ENCODE measurements at places on chromosomes 13 and 19.

DNA sequence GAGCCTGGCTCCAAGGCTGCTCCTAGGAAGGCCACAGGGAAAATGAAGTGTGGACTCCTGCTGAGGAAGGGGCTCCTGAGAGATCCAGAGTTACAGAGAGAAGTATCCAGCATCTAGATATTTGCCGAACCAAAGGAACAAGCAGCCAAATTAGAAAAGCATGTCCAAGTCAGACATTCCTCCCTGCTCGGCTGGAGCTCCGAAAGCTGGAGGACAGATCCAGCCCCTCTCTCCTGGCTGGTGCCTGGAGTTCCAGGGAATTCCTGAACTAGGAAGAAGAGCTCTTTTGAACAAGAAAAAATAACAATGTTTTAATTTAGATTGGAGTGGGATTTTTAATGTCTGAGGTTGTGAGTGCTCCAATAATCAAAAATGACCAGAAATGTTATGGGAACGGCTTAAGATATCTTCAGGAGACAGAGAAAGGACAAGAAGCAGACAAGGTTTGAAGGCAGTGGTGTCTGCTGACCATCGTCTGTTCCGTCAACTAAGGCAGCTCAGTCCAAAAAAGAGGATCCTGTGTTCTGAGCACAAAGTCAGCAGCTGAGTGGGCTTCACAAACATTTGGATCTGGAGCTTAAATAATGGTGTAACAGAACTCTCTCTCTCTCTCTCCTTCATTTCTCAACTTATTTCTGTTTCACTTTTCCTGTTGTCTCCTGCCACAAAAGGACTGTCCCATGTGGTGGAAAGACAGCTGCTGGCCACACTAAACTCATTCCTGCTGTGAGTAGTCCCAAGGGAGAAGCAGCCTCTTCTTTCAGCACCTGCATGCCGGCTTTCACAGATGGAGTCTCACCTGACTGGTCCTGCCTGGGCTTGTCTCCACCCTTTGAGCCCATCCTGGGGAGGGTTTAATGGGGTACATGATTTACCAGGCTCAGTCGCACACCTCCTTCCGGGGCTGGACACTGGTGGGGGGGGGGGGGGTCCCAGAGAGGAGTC lies 31.5 kb upstream of the IRS2 start:
- peak; percentile 90 for DNase-seq

DNA sequence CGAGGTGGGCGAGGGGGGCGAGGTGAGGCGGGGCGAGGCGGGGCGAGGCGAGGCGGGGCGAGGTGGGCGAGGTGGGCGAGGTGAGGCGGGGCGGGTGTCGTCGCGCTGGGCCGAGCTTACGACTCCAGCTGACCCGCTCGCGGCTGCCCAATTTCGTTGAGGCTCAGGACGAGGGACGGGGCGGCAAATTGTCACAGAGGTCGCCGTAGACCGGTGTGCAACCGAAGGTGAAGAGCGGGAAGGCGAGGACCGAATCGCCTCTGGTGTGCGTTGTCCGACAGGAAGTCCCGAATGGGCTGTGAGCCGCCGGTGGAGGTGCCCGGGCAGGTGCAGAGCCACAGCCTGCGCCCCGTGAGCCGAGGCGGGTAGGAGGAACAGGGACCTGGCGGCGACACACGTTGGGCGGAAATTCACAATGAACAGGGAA lies at the start of gene LACC1:
Gene LACC1 (plus strand): TSS at position 150 of the 427 bp plus-strand sequence. CDS start 1,082 bp downstream, outside the sequence.
- DNase-seq: no peak

GRCh38 chr19:52660981-52661380 lies 22.8 kb upstream of the ZNF83 start:
- no peak for DNase-seq

DNA sequence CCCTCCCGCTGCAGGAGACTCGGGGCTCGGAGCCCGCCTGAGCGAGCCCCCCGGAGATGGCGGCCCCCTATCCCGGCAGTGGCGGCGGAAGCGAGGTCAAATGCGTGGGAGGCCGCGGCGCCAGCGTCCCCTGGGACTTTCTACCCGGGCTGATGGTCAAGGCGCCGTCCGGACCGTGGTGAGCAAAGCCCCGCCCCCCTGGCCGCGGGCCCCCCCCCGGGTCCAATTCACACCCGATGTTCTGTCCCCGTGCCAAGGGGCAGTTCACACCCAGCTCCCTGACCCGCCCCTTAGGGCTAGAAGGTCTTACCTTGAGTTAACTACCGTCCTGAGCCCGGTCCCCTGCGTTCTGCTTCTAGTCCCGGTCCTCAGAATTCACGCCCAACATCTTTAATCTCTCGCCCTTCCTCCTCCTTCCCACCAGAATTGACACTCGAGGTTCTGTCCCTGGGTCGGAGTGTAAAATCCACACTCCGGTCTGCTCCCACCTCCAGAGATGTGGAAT lies 1.4 kb downstream of the NPAS1 start:
- DNase-seq: no peak

DNA sequence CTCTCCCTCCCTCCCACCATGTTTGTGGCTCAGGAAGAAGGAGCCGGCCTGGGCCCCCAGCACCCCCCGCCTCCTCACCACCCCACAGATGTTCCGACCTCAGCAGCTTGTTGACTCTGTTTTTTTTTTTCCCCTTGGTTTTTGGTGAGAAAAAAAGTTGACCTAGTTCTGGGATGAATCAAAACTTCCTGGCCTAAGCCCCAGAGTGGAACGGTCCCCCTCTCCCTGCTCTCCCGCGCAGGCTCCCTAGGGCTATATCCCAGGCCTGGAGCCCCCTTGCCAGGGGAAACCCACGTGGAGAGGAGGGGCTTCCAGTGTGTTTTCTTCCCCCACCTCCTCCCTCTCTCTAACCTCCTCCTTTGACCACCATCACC lies 4.0 kb downstream of the COL5A3 start:
- no peak for DNase-seq

- DNase-seq: no peak
These were observed 393.7 kb downstream of the GPC6 start for GRCh38 chr13:93620181-93620765.

GRCh38 chr19:572743-573518 lies 535 bp downstream of the BSG start:
- peak; percentile 40 for DNase-seq

DNA sequence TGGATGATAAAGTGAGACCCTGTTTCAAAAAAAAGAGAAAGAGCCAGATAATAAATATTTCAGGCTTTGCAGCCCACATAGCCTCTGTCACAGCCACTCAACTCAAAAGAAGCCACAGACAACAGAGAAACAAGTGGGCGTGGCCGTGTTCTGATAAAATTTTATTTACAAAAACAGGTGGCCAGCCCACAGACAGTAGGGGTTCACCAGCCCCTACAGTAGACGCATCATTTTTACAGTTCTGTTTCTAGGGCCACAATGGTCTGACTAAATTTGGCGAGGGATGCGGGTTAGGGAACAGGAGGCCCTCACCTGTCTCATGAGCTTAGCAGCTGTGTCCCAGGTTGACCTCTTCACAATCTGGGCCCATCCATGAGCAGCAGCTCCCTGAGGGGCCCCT lies 59.5 kb downstream of the ARHGEF18 start:
- DNase-seq: no peak

DNA sequence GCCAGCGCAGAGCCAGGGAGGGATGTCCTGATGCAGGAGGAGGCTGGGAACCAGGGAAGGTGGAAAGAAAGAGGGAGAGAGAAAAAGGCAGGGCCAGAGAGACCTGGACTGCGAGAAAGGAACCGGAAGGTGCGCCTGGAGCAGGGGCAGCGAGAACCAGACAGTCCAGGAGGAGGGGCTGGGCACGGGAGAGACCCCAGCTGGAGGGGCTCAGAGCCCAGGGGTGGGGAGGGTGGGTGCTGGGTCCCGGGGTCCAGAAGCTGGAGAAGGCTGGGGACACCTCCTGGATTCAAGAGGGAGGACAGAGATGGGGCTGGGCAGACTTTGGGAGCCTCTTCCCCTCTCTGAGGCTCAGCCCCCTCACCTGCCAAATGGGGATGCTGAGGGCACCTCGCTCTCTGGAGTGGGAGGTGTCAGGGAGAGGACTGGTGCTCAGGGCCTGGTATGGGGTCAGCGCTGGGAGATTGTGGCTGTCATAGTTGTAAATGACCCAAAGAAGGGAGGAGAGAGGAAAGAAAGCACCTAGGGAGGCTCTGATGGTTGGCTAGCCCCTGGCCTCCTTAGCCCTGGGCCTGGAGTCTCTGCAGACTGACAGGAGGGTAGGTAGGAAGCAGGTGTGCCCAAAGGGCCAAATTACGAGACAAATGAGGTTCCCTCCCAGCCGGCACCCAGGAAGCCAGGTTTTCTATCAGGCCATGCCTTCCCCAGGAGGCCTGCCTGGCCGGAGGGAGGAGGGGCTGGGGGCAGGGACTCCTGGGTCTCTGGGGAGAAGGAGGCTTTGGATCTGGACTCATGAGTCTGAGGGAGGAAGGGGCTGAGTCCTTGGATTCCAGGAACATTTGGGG lies 1.3 kb upstream of the SPACA6 start:
- no peak for DNase-seq

DNA sequence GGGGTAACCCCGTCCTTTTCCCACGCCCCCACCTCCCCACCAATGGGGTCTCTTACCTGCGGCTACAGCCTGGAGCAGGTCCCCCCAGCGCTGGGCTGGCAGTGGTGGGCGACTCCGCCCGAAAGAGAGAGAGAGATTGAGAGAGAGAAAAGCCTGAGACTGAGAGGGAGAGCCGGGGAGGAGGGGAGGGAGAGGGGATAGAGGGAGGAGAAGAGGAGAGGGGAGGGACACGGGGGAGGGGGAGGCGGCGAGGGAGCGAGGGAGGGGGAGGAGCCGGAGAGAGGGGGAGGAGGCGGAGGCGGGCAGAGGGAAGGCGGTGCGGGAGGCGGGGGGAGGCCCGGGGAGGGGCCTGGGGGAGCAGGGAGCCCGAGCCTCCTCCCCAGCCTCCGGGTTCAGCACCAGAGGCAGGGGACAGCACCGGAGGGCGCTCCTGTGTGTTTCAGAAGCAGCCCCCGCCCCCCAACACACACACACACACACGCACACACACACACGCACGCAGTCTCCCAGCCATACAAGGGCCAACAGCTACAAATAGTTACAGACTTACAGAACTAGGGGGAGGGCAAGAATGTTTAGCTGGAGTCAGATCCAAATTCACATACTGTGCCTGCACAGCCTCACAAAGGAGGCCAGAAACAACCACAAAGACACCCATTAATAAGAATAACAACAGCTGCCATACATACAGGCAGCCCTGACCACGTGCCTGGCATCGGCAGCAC lies at the start of gene SLC8A2:
Gene SLC8A2 (minus strand): TSS at position 161 of the 725 bp plus-strand sequence. CDS start 5,490 bp downstream, outside the sequence.
- DNase-seq: peak; percentile 80

All from NCI-H2171 treated with DMSO at 0.1 percent for 48 hours (cell line).